ENCODE measurements at places on chromosomes 16 and 17. TPM values are rescaled to one million over a fixed set of nuclear protein-coding genes. Genes with fewer than 3 reads are reported as not detected.

GRCh38 chr17:43906951-43907424 is 348 bp downstream of the MPP2 start:
- no peak for DNase-seq

- DNase-seq: peak; percentile 87
Observed at GRCh38 chr16:67542464-67542863, 13.8 kb downstream of the RIPOR1 start.

DNA sequence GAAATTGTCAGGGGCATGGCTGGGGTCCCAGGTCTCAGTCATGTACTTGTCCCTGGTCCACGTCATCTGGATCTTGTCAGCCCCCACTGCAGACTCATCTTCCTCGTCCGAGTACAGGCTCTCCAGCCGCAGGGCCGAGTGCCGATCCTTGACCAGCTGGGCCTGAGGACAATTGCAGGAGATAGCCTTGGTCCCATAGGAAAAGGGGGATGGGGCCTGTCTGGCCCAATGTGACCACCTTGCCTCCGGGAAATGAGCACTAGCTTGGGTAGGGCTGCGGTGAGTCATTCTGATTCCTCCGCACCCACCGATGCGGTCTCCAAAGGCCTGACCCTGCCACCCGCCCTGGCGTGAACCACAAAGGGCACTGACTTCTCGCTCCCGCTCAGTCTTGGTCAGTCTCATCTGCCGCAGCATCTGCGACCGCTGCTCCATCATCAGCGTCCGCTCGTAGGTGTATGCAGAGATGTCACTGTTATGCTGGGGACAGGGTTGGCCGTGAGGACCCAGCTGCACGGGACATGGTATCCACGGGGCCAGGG is 1.5 kb upstream of the LCAT start:
- no peak for DNase-seq

DNA sequence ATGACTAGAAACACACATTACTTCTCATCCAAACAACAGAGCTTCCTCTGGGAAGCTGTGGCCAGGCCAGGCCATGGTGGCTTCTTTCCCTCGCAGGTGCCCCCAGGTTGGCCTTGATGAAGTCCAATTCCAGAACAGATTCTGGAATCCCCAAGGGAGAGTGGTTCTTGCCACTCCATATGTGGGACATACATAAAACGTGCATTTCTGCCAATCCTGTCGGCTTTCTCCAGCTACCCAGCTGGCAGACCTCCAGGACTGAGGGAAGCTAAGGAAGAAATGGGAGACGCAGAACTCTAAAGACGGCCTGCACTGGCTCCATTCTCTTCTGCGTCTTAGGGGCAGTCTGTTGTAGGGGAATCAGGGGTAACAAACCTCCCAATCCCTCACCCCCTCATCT is 219.2 kb upstream of the CDH5 start:
- DNase-seq: no peak

SP2 gene
- polyA plus RNA-seq: 4.5 TPM

Measured in spleen (tissue), 13 donors.